ENCODE measurements at places on chromosomes 4 and X.

DNA sequence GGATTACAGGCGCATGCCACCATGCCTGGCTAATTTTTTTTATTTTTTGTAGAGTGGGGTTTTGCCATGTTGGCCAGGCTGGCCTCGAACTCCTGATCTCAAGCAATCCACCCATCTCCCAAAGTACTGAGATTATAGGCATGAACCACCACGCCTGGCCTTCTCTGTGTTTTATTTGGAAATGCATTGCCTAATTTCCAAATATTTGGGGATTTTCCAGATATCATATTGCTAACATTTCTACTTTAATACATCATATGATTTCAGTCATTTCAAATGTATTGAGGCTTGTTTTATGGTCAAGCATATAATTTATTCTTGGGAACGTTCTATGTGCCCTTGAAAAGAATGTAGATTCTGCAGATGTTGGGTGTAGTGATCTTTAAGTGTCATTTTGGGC lies 38.8 kb downstream of the FGF2 start:
- no peak for DNase-seq

DNA sequence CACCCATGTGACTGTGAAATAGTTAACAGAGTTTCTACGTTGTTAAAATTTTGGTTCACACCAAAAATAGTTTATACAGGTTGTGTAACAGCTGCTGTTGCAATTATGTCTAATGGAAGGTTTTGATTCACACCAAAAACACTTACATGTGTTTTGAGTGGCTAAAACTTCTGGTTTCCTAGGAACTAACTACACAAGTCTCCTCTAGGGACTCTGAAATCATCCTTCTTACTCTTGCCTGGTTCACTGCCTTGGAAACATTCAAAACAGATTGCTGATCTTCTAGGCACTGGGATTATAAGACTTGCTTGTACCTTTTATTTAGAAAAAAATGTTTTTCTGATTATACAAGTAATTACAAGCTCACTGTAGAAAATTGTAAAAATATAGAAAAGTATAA lies 14.9 kb upstream of the MORC4 start:
- no peak for DNase-seq

GRCh38 chr4:93384887-93385286 lies 443.7 kb upstream of the ATOH1 start:
- no peak for DNase-seq

DNA sequence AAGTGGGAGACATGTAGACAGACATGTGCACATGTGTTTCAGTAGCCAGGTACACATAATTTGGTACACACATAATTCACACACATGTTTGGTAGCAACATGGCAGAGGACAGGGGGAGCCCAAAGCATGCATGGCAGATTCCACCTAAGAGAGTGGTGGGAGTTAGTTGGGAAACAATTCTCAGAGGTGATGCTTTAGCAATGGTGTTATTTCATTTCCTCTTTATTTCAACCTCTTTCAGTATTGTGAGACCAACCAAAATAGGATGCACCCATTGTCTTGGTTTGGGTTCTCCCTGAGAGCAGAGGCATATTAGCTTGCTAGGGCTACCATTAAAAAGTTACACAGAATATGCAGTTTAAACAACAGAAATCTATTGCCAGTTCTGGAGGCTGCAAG lies 92.2 kb upstream of the ANXA3 start:
- no peak for DNase-seq

GRCh38 chr4:56937262-56937661 lies 29.6 kb downstream of the REST start:
- DNase-seq, result no peak

DNA sequence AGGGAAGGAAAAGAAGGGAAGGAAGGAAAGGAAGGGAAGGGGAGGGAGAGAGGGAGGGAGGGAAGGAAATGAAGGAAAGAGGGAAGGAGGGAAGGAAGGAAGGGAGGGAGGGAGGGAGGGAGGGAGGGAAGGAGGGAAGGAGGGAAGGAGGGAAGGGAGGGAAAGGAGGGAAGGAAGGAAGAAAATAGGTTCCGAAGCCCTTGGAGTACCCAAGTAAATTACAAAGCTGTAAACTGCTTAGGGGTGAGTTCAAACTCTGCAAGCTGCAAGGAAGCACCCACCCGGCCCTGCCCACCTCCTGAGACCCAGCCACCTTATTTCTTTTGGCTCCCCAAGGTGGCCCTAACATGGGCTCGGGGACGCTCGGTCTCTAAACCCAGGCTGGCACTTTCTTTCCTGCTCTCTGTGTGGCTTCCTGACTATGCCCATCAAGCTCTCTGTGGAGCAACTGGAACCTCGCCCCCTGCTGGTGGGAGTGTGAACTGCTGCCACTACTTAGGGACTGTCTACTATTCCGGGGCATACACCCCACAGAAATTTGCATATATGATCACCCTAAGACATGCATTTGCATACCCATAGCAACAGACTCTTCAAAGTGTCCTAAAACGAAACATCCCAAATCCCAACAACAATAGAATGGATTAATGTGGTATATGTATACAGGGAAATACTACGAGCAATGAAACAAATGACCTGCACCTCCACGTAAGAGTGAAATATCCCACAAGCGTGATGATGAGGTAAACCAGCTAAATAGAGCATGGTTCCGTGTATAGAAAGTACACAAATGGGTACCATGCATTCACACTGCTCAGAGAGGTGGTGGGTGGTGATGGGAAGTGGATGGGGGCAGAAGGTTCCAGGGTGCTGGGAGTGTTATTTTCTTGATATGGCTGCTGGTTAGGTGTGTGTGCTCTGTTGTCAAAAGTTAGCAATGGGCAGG lies 151.7 kb upstream of the TBL1X start:
- no peak for DNase-seq

- DNase-seq, result no peak
Measured at GRCh38 chr4:87088186-87088585, 132.2 kb downstream of the KLHL8 start.

DNA sequence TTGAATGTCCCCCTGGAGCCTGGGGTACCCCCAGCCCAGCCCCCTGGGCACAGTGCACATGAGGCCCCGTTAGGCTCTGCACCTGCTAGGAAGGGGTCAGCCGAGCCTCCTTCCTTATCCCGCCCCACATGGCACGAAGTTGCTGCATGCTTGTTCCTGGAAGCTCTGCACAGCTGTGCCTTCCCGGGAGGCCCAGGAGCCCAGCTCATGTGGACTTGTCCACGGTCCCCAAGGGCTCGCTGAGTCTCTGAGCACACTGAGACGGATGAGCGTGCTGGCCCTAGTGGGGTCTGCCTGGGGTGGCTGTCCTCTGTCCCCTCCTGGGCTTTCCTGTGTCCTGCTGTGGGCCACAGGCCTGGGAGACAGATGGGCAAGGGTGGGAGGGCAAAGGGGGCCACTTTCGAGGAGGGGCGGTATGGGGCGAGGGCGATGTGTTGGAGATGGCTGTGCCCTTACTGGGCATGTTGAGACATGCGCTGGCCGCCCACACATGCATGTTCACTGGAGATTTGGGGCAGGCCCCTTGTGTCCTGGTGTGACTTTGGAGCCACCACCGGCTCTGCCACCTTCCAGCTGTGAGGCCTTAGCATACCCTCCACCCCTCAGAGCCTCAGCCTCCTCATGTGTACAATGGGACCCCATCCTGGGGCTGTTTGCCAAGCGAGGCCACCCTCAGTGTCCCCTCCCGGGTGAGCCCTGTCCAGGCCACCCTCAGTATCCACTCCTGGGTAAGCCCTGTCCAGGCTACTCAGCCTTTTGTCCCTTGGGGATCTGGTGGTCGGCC lies 237.6 kb downstream of the AFAP1 start:
- no peak for DNase-seq

- no peak for DNase-seq
Measured at GRCh38 chr4:57303012-57303751, 193.0 kb upstream of the IGFBP7 start.

GRCh38 chr4:81137894-81138293 lies 77.1 kb downstream of the PRKG2 start:
- no peak for DNase-seq

GRCh38 chr4:74092957-74093356 lies 6.0 kb downstream of the CXCL2 start:
- no peak for DNase-seq

DNA sequence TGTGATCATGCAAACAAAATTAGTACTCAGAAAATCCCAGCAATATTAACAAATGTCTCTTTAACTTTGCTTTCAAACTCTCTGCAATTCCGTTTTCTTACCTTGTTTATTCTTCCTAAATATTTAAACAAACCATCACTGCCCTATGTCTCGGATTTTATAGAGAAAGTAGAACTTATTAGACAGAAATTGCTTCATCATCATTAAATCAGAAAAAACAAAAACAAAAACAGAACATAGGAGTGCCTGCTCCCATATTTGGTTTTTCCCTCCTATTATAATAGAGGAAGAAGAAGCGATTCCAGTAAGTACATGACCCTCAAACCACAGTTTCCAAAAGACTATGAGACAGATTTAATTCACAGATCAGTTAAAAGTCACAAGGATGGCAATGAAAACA lies 1228.0 kb downstream of the RPA4 start:
- no peak for DNase-seq

DNA sequence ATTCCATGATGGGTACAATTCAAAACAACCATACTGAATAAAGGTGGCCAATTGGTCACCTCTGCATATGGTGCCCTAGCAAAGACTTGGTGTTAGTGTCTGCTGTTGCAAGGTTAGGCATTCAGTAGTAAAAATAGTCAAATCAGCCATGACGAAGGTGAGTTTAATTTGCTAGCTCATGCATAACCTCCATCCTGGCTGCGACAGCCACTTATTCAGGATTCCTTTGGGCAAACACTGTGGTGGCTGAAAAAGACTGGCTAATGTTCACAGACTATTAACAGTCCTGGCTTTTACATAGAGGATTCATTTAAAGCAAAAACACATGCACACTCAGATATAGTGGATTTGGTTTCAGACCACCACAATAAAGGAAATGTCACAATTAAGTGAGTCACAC lies 34.8 kb upstream of the MAP9 start:
- DNase-seq, result no peak

GRCh38 chrX:128622296-128622695 lies 570.1 kb upstream of the ACTRT1 start:
- no peak for DNase-seq

DNA sequence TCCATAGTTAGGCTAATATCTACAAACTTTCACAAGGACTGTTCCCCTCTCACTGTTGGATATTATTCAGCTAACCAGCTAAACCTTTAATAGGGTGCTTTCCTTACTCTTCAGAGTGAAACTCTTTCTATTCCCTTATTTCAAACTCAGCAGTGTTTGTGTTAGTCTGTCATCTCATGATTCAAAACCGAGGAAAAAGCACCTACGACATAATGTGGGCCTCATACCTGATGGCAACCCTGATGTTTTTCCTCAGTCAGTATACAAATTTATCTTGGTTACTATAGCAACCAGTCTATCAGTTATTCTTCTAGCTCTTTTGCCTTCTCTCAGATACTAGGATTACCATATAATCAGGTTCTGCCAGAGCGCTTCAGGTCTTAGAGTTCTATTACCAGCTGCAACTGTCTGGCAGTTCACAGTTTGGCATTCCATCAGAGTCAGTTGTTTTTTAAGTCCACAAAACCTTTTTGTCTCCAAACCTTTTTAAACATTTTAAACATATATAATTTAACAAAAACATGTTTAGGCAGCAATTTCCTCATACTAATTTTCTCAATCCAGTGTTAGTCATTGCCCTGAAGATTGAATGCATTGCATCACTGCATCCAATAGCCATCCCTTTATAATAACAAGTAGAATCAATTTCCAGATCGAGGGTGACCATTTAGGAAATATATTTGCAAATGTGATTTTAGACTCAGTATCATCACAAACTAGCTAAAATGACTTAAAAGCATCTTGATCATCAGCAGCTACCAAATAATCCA lies 7.4 kb downstream of the WDR44 start:
- no peak for DNase-seq

- DNase-seq, result no peak
Measured at GRCh38 chrX:121050781-121051180, 3.4 kb downstream of the GLUD2 start.

GRCh38 chr4:110085131-110085530 lies 113.3 kb downstream of the ELOVL6 start:
- DNase-seq, result peak; percentile 23

DNA sequence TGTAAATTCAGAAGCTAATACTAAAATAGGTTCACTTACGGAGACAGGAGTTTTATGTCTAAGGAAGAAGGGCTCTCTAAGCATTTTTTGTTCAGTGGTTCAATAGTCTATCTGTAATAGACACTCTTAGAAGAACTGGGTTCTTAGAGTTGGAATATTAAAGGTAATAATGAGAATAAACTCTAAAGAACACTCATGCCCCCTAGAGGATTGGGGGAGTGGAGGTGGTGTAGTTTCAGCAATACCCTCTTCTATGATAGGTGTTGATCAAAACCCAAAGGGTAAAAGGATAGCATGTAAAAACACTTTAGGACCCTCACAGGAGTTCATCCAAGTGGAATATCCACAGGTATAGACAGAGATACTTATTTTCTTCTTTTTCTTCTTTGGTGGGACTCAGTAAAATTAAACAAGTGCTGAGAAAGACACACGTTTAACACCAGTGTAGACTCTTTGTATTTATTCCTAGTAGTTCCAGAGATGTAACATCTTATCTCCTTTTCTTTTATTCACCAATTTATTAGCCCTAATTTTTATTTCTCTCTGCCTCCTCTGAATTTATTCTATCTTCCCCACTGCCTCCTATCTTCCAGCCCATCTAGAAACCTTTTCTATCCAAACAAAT lies 25.7 kb upstream of the MND1 start:
- peak; percentile 53 for DNase-seq

DNA sequence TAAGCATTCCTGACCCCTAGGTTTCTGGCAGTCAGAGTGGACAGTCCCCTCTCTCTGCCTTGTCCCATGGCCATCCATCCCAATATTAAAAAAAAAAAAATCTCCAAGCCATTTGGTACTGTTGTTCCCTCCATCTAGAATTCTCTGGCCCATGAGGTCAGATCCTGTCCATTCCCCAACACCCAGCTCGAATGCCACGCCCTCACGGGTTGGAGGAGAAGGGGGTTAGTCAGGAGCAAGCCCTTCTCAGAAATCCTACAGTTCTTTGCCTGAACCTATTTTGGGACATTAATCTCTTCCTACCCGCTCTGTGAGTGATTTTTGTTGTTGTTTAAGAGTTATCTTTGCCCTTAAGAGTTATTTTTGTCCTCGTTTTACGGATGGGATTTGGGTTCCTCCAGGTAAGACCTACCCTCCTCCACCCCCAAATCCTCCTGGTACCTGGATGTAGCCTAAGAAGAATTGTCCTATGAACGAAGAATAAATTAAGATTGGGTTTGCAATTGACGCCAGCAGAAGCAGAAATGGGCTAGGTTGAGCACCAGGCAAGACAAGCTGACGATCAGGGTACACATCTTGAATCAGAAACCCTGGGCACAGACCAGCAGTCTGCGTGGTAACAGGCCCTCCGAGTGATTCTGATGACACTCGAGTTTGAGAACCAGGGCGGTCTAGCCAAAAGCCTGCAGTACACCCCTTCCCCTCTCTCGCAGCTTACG lies 977 bp downstream of the RNF175 start:
- no peak for DNase-seq

- no peak for DNase-seq
Measured at GRCh38 chr4:38413524-38414341, 250.3 kb upstream of the KLF3 start.

GRCh38 chr4:7947927-7948326 lies 8.3 kb upstream of the AFAP1 start:
- DNase-seq, result no peak

GRCh38 chr4:86048426-86048825 lies 311.4 kb downstream of the MAPK10 start:
- no peak for DNase-seq

GRCh38 chr4:26459756-26460530 lies 30.3 kb downstream of the CCKAR start:
- no peak for DNase-seq

- peak; percentile 18 for DNase-seq
Measured at GRCh38 chr4:97367878-97368277, 775.4 kb downstream of the STPG2 start.

All from NCI-H345 (cell line).